Uterine smooth muscle cell (primary cell): ENCODE measurements at places on chromosomes 13 and 19. TPM values are rescaled to one million over a fixed set of nuclear protein-coding genes. Genes with fewer than 3 reads are reported as not detected.

The LRG1 gene
- not detected in 2 replicates for total RNA-seq

The ANKLE1 gene
- total RNA-seq, result 0.44 and 1.00 TPM in 2 replicates

The UBE2S gene
- total RNA-seq, result 268 and 487 TPM in 2 replicates

The TLE6 gene
- 0.12 and 0.33 TPM in 2 replicates for total RNA-seq

The ZNF701 gene
- total RNA-seq, result 14.6 and 16.7 TPM in 2 replicates

The PABPC3 gene
- total RNA-seq, result 0.11 and 0.37 TPM in 2 replicates

The ZIK1 gene
- 4.7 and 9.2 TPM in 2 replicates for total RNA-seq

The RANBP3 gene
- 36.1 and 44.5 TPM in 2 replicates for total RNA-seq
